Stimulated activated CD8-positive, alpha-beta memory T cell treated with anti-CD3 and anti-CD28 coated beads, Interleukin-15, amount 100 ng/mL, for 1 hour (primary cell): ENCODE measurements at places on chromosomes 5 and 9.

- no peak for DNase-seq
These were observed 64.6 kb upstream of the SHB start for GRCh38 chr9:38133595-38133994.

DNA sequence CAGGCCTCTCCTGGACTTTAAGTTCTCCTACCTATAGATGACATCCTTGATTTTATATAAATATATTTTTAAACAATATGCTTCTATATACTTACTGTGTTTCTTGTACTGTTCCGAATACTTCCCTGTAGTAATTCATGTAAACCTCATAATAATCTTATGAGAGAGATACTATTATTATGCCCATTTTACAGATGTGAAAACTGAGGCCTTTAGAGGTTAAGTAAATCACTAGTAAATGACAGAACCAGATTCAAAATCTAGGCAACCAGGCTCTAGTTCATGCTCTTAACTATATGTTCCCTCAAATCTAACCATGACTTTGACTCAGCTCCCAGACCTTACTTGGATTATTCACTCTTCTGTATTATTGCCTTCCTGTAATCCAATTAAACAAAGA, 243.0 kb upstream of the NR4A3 start:
- no peak for DNase-seq

DNA sequence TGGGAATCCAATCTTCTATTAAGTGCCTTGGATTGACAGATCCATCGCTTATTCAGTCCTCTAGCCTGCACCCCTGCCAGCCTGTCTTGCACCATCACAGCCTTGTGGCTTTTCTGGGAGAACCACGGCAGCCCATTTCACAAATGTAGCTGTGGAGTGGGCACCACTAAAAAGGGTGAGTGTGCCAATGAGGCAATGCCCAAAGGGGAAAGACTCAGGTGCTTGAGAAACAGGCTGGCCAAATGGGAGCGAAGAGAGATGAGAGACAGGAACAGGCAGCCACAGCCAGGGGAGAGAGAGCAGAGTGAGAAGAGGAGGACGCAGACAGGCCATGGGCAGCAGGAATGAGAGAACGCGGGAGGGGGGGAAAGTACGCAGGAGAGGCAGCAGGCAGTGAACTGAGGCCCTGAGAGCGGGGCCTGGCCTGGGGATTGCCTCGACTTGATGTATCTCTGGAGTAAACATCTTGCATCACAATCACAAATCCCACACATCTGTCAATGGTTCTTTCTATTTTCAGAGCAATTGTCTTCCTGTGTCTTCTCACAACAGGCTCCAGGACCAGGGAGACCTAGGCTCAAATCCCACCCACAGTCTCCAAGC, 173.1 kb downstream of the SYK start:
- no peak for DNase-seq

DNA sequence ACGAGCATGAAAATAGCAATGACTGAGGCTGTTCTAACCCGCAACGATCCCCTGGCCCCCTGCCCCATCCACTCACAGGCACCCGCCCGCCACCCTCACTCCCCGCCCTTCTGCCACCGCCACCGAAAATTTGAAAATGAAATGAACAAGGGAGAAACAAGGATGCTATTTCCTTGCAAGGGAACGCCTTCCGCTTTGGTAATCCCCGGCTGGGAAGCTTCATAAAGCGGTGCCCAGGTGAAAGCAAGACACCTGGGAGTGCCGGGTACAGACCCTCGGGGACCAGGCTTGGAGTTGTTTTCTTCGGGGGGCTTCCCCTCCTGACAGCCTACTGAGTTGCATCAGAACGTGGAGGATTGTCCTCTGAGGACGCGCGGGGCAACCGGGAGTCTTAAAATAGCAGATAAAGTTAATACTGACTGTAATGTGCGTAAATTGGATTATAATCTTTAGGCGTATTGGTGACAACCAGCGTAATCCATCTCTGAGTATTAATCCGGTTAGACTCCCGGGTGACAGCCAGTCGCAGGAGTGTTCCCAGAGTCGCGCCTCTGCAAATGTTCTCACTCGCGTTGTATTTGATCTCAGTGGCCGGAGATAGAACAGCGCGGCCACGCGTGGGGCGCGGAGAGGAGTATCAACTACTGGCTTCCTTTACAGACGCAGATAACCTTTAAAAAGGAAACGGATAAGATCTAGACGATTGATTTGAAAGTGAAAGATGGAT, 885 bp upstream of the MLLT3 start:
- DNase-seq: peak; percentile 20
